Hepatocyte (in vitro differentiated cells): ENCODE measurements at places on chromosomes 16 and 17. TPM values are rescaled to one million over a fixed set of nuclear protein-coding genes. Genes with fewer than 3 reads are reported as not detected.

The ZSCAN10 gene
- total RNA-seq, result not detected in 2 replicates

The KRT31 gene
- not detected in 2 replicates for total RNA-seq

The CSF3 gene
- 0.12 TPM in 1 of 2 replicates, not detected in the other for total RNA-seq

The NLRC3 gene
- 0.10 TPM in 1 of 2 replicates, not detected in the other for total RNA-seq

The SLC12A3 gene
- not detected in 2 replicates for total RNA-seq

The RASD1 gene
- 23.5 and 24.0 TPM in 2 replicates for total RNA-seq

The MEIOB gene
- 0.60 TPM in 1 of 2 replicates, not detected in the other for total RNA-seq

The SRSF1 gene
- 175 and 189 TPM in 2 replicates for total RNA-seq

The C16orf92 gene
- total RNA-seq, result not detected in 2 replicates

The KRTAP2-2 gene
- not detected in 2 replicates for total RNA-seq

The SPATA22 gene
- total RNA-seq, result not detected in 2 replicates

The PARD6A gene
- 1.1 and 1.4 TPM in 2 replicates for total RNA-seq

The ALDOC gene
- 31.8 and 34.5 TPM in 2 replicates for total RNA-seq

The FOXJ1 gene
- total RNA-seq, result 1.6 and 1.9 TPM in 2 replicates

The VMO1 gene
- total RNA-seq, result 0.33 TPM in 1 of 2 replicates, not detected in the other

The KCNJ12 gene
- total RNA-seq, result 0.73 and 0.88 TPM in 2 replicates

The RRAD gene
- total RNA-seq, result 8.2 and 8.8 TPM in 2 replicates

The RNF157 gene
- total RNA-seq, result 8.6 and 8.9 TPM in 2 replicates

The NECAB2 gene
- total RNA-seq, result not detected in 2 replicates

The SPATA32 gene
- total RNA-seq, result not detected in 2 replicates

The ADAP2 gene
- 1.2 and 1.5 TPM in 2 replicates for total RNA-seq

The KRT40 gene
- total RNA-seq, result 0.33 TPM in 1 of 2 replicates, not detected in the other

The MT1B gene
- total RNA-seq, result not detected in 2 replicates

The ABCA10 gene
- 1.5 and 4.7 TPM in 2 replicates for total RNA-seq

The G6PC1 gene
- total RNA-seq, result 14.2 and 18.2 TPM in 2 replicates

The SBK1 gene
- total RNA-seq, result 1.8 and 4.2 TPM in 2 replicates

The ZNF624 gene
- 6.6 and 7.1 TPM in 2 replicates for total RNA-seq

The TBC1D3B gene
- total RNA-seq, result 2.0 TPM in 1 of 2 replicates, not detected in the other

The DYNLL2 gene
- total RNA-seq, result 19.0 and 23.2 TPM in 2 replicates

The NPIPA5 gene
- total RNA-seq, result not detected in 2 replicates

The UNK gene
- 26.7 and 30.9 TPM in 2 replicates for total RNA-seq

The TBC1D3D gene
- total RNA-seq, result not detected in 2 replicates

The GABARAP gene
- total RNA-seq, result 309 and 327 TPM in 2 replicates

The C16orf82 gene
- not detected in 2 replicates for total RNA-seq

The TOX3 gene
- total RNA-seq, result 9.4 and 11.8 TPM in 2 replicates

The KRTAP4-4 gene
- total RNA-seq, result not detected in 2 replicates

The GRAP gene
- total RNA-seq, result 1.3 TPM in 1 of 2 replicates, not detected in the other

The OR1F1 gene
- not detected in 2 replicates for total RNA-seq

The CHST6 gene
- 0.32 and 0.33 TPM in 2 replicates for total RNA-seq

The PRR29 gene
- total RNA-seq, result 0.13 and 0.36 TPM in 2 replicates

The PRSS33 gene
- 0.20 TPM in 1 of 2 replicates, not detected in the other for total RNA-seq

The CCR7 gene
- 0.16 and 2.8 TPM in 2 replicates for total RNA-seq

The SLC5A2 gene
- 2.3 and 2.5 TPM in 2 replicates for total RNA-seq

The GUCY2D gene
- not detected in 2 replicates for total RNA-seq

The MEOX1 gene
- total RNA-seq, result 0.64 and 0.90 TPM in 2 replicates

The EVPLL gene
- not detected in 2 replicates for total RNA-seq

The CFAP52 gene
- 0.67 TPM in 1 of 2 replicates, not detected in the other for total RNA-seq

The PLCG2 gene
- total RNA-seq, result 5.0 and 7.8 TPM in 2 replicates

The KDM8 gene
- 7.2 and 11.5 TPM in 2 replicates for total RNA-seq

The SULT1A1 gene
- total RNA-seq, result 15.0 and 15.5 TPM in 2 replicates

The KRTAP9-8 gene
- total RNA-seq, result not detected in 2 replicates

The RAB26 gene
- total RNA-seq, result 4.1 and 8.3 TPM in 2 replicates

The UBALD2 gene
- 10.2 and 10.8 TPM in 2 replicates for total RNA-seq

The KCNH6 gene
- total RNA-seq, result 0.28 and 0.33 TPM in 2 replicates

The SLC9A5 gene
- total RNA-seq, result 0.36 and 1.4 TPM in 2 replicates

The PIK3R5 gene
- total RNA-seq, result 0.12 and 2.6 TPM in 2 replicates

The CHRNE gene
- total RNA-seq, result 0.60 and 1.0 TPM in 2 replicates

The GIT1 gene
- 18.6 and 20.0 TPM in 2 replicates for total RNA-seq

The ABCC12 gene
- total RNA-seq, result not detected in 2 replicates

The ELOB gene
- total RNA-seq, result 255 and 540 TPM in 2 replicates
